ENCODE measurements at places on chromosomes 4 and X.

GRCh38 chr4:154511981-154512380, 20.4 kb upstream of the DCHS2 start:
- no peak for DNase-seq

DNA sequence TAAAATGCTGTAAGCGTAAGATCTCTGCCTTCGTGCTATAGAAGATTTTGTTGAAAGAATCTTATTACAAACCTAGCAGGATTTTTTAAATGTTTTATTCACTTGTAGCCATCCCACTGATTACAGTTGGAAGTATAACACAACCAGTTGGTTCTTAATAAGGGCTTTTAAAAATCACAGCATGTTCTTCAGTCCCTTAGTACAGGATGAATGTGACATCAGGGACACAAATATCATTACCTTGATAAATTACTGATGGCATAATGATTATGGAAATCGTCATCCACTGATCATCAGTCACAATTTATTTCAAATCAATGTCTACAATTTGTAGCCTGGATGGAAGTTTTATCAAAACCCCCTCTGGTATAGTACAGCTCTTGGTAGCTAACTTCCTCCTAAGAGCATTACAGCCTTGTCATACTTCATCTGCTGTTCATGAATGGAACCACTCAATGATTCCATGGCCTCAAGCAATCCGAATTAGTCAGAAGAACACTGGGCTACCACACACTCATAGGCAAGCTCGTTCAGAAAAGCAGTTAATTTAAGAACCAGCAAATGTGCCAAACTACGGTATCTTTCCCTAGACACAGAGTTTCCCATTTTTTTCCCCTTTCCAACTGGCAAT, 389.2 kb upstream of the TENM3 start:
- DNase-seq: no peak

DNA sequence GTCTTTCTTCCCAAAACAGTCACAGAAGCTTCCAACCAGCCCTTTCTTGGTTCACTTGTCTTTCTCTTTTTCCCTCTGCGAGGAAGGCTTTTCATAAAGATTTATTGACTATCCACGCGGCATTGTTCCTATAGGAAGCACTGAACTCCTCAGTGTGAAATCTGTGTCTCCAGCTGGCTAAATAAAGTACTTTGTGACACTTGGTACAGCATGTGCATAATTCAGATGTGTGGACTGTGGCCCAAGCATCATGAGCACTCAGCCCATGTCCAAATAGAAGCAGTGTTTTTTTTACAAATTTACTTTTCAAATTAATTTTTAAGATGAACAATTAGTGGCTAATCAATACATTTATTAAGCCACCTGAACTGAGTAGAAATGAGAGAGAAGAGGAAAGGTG, 146.4 kb downstream of the EDA start:
- no peak for DNase-seq

DNA sequence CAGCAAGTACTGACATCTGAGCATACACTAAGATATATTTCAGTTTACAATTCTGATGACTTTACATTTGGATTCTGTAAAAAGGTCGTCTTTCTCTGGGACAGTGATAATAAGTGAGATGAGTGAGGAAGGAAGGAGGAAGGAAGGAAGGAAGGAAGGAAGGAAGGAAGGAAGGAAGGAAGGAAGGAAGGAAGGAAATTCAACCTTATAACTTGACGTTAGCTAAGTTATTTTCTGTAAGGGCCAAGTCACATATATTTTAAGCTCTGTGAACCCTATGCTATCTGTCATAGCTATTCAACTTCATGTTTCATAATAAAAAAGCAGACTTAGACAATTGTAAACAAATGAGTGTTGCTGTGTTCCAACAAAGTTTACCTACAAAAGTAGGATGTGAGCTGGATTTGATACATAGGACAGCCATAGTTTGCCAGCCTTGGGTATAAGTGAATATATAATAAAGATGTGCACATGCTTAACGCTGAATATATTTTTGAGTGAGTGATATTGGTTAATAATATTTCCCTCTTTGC, 753.0 kb upstream of the NDST4 start:
- no peak for DNase-seq

DNA sequence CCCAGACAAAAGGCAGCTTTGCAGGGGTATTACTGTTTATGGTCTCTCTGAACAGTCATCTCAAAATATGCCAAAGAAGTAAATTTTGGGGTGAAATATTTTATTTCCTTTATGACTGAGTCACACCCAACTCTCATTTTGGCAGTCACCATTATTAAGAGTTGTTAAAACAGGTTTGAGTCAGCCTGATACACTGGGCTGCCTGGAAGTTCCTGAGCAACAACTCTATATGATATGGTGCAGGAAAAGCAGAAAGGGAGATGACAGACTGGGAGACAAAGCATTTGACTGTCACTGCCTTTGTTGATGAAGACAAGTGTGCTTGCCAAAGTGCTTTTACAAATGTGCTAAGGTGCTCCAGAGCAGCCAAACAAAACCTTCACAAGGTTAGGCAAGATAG, 1263.5 kb downstream of the PCDH7 start:
- DNase-seq: no peak

DNA sequence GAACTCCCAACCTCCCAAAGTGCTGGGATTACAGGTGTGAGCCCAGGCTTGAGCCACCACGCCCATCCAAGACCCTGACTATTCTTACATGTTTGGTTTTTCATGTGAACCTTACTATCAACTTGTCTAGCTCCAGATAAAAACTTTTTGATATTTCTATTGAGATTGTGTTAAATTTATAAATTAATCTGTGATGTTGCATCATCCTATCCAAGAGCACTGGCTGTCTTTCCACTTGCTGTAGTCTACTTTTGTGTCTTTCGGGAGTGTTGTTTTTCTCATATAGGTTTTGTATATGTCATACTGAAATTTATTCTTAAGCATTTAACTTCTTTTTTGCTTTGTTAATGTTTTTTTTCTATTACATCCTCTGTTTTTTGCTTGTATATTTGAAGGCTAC, 34.6 kb downstream of the BRCC3 start:
- no peak for DNase-seq

DNA sequence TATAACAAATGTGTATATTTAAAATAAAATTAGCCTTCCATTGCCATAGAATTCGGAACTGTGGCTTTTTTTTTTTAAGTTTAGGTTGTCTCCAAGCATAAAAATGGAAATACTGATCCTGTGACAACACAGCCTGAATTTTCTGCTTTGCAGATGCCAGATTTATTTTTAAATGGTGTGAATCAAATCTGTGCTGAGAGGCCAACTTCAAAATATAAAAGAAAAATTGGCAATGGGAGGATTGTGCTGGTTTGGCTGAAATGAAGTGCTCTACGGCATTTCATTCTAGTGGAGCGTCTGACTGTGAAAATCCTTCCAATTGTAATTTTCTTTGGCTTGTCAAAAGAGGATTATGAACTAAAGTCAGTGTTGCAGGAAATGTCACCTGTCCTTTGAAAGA, 580.3 kb upstream of the ZFP42 start:
- DNase-seq: no peak

- DNase-seq: no peak
Observed at GRCh38 chr4:40225497-40225896, 28.7 kb downstream of the RHOH start.

GRCh38 chrX:40188573-40189417, 91.0 kb upstream of the BCOR start:
- no peak for DNase-seq

DNA sequence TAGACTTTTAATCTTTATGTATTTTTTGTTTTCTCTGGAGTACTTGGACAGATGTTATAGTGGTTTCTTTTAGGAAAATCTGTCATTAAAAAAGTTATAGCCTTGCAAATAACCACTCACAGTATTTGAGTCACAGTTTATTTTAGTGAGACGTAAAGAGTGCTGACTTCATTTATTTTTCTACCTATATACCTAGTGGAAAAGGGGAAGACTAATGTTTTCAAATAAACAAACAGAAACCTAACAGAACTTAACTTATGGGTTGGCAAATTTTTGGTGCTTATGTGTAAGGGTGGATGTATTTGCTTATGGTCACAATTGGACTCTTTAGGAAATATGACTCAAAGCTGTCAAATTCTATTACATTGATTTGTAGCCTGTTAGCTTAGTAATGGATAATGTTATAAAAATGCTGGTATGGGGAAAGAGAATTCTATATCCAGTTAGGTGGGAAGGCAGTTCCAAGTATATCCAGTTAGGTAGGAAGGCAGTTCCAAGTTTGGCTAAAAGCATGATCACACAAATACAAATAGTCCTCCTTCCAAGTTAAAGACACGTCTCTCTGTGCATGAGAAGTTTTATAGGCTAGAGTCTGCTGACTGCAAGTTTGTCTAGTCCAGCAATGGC, 61.9 kb downstream of the SLC9A6 start:
- no peak for DNase-seq

DNA sequence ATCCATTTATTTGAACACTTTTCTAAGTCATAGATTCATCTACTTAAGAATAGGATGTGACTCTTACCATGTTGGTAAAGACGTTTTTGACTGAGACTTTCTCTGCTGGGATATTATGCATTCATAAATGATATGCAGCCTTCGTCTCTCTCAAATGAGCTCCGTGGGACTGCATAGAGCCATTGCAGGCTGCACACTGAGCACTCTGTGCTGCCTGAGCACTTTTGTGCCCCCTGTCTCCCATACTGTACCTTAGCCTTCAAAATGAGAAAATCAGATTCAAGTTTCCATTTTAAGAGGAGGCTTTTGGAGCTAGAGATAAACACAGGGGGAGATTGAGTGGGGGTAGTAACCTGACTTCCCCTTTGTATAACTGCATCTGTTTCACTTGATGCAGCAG, 433.6 kb downstream of the ZIC3 start:
- no peak for DNase-seq

DNA sequence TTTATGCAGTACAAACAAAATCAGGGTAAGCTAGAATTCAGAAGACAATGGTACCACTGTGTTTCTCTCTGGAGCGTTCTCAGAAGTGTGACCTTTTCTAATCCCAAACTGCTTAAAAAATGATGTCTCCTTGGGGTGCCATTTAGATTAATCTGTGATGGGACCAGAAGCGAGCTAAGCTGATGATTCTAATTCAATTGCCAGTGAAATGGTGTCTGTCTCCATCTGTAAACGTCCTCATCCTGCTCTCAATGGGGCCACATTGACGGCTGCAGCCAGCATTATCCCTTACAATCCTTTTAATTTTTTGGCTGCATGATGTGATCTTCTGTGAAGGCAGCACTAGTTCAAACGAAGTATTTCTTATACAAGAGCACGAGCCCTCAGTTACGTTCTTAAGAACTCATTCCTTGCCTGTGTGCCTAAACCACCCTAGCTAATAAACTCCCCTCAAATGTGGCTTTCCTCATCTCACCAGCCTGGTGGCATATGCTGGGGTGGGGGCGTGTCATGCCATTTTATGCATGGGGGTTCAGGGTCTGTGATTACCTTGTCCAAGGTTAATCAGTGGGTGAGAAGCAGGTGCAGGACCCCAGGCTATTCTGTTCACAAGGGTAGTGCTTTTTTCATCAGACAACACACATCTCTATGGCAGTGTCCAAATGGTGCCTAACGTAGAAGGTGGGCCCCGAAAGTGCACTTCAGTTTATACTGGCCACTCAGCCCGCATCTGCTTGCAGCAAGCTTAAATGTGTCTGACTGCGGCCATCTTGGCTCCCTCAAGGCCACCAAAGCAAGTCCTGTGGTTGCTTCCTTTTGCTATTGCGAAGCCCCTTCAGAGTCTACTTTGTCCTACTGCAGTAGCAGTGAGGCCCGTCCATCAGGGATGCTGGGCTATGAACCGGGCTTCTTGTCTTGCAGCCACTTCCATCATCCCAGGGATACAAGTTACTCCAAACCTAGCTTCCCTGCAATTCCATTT, 45.7 kb upstream of the SLC2A9 start:
- DNase-seq: no peak

GRCh38 chr4:152011469-152011868, 250.7 kb upstream of the GATB start:
- DNase-seq: no peak

All from LoVo (cell line).